ENCODE measurements at places on chromosomes 1 and 21.
A peak's percentile ranks its signal among the peaks of the same experiment; 100 is the strongest.

GRCh38 chr1:241166625-241167024 is 190.4 kb downstream of the RGS7 start:
- DNase-seq, result no peak

DNA sequence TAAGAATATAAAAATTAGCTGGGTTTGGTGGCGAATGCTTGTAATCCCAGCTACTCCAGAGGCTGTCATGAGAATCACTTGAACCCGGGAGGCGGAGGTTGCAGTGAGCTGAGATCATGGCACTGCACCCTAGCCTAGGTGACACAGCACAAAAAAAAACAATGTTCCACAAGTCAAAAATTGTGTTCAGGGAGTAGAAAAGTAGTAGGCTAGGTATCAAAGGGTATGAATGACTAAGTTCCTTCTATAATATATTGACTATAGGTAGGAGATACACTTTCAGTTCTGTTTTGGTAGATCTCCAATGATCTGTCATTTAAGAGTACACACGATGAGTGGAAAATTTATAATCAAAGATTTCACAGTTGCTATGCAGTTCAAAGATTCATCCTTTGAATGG is 16.7 kb downstream of the USP48 start:
- DNase-seq, result no peak

GRCh38 chr1:96387785-96388184 is 333.8 kb upstream of the PTBP2 start:
- DNase-seq, result no peak

DNA sequence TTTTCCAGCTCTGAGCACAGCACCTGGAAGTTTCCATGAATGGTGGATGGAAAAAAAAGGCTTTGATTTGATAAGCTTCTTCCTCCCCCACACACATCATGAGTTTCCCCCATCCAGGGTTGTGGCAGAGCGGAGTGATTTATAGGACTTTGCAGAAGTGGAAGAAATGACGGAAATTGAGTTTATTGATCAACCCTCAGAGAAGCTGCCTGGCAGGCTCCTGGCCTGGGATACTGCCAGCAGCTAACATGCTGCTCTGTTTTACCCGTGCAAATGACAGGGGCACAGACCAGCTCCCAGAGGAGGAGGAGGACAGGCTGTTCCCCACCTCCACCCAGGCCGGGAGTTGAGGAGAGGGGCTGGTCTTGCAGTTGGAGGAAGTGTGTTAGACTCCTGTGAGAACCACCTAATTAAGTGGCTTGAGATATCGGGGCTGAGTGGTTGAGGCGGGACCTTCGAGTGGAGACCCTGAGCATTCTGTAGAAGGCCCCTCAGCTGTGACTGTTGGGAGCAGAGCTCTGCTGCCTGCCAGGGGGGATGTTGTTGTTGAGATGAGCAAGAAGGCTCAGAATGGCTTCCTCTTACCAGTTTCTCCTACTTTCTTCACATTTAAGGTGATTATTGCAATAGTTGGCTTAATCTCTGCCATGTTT is 21.8 kb downstream of the ADORA1 start:
- no peak for DNase-seq

GRCh38 chr1:41360074-41360785 is 1.0 kb upstream of the FOXO6 start:
- DNase-seq, result no peak

DNA sequence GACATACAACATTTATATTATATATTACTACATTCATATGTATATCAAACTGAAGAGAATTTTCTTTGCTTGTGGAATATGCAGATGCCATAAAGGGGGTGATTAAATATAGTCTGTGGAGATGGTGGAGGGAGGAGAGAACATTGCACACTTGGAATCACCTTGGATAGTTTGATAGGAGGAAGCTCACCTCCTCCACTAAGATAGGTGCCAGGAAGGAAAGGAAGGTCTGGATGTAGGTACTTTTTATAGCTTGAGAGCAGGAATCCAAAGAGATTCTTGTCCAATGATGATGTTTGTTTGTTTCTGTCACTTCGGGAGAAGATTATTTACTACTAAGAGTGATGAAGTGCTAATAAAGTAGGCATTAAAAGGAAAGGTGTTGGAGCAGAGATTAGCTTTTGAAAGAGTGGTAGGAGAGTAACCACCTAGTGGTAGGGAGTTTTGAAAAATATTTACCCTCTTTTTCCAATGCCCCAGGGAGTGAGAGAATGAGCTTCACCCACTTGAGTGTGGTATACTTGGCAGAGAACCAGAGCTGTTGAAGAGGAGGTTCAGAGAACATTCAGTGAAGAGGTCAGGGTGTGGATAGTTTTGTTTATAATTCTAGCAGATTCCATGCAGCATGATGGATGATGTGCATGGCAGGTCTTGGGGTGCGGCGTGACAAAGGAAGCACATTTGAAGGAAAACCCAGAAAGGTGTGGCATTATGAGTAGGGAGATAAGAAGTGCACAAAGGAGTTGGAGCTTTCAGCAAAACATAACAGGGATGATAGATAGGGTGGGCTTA is 145.0 kb downstream of the PATJ start:
- DNase-seq, result no peak

DNA sequence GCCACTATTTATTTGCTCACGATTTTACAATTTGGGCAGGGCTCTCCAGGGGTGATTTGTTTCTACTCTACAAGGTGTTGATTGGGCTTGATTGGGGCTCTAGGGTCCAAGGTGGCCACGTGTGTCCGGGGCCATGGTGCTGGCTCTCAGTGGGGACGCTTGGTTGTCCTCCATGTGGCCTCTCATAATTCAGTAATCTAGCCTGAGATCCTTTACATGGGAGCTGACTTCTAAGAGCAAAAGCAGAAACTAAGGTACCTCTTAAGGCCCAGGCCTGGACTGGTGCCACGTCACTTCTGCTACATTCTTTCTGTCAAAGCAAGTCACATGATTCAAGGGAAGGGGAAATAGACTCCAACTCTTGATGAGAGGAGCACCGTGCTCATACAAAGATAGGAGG is 8.1 kb upstream of the PSRC1 start:
- no peak for DNase-seq

- no peak for DNase-seq
Measured at GRCh38 chr1:1259951-1260600, 13.6 kb upstream of the C1QTNF12 start.

DNA sequence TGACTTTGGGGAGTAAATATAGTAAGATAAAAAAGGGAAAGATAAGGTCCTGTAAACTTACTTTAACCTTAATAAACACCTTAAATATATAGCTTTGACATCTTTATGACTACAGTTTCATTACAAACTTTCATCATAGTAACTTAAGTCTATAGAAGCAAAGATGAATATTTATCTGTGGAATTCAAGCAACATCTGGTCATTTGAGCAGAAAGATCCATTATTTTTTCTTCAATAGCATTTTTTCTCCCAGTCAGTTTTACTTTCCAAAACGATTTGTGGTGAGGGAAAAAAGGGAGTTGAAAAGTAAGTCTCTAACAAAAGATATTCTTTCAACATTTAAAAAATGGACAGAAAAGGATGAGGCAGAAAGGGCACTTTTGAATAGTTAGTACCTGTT is 69.0 kb downstream of the HMCN1 start:
- DNase-seq, result no peak

GRCh38 chr1:57845041-57845440 is 421.2 kb upstream of the DAB1 start:
- DNase-seq, result no peak

DNA sequence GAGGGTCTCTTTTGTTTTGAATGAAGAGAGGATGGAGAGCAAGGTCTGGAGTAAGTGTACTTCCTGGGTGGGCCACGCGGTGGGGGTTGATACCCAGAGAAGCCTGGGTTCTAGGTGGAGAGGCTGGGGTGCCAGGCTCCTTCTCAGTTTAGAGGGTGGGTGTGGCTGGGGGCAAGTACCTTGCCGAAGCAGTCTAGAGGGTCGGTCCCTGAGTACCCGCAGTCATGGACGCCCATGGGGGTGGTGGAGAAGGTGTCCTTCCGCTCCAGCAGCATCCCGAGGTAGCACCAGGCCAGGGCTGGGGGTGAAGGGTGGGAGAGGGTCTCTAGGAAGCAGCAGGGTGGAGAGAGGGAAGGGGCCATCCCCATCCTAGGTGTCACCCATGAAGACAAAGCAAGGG is 14.3 kb downstream of the TTC22 start:
- no peak for DNase-seq

- peak; percentile 70 for DNase-seq
Measured at GRCh38 chr21:44930543-44930981, 9.3 kb upstream of the SLX9 start.

GRCh38 chr1:58324558-58324957 is 222.0 kb downstream of the OMA1 start:
- DNase-seq, result no peak

DNA sequence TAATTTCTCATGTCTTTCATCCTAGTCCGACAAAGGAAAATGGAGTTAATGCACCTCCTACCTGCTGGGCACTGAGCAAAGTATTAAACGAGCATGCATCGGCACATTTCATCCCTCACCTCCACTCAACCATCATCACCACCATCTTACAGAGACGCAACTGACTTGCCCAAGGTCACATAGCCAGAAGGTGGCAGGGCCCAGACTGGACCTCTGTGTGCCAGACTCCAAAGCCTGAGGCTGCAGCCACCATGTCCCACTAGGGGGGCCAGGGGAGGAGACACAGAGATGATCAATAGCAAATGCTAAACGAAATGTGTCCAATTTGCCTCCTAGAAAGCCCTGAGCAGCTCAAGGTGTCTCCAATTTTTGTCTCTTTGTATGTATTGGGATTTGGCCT is 163.7 kb upstream of the EDN2 start:
- DNase-seq, result no peak

GRCh38 chr1:183840140-183840539 is 35.2 kb downstream of the RGL1 start:
- DNase-seq, result no peak

GRCh38 chr1:201758499-201759050 is 70.4 kb upstream of the IPO9 start:
- DNase-seq, result no peak

DNA sequence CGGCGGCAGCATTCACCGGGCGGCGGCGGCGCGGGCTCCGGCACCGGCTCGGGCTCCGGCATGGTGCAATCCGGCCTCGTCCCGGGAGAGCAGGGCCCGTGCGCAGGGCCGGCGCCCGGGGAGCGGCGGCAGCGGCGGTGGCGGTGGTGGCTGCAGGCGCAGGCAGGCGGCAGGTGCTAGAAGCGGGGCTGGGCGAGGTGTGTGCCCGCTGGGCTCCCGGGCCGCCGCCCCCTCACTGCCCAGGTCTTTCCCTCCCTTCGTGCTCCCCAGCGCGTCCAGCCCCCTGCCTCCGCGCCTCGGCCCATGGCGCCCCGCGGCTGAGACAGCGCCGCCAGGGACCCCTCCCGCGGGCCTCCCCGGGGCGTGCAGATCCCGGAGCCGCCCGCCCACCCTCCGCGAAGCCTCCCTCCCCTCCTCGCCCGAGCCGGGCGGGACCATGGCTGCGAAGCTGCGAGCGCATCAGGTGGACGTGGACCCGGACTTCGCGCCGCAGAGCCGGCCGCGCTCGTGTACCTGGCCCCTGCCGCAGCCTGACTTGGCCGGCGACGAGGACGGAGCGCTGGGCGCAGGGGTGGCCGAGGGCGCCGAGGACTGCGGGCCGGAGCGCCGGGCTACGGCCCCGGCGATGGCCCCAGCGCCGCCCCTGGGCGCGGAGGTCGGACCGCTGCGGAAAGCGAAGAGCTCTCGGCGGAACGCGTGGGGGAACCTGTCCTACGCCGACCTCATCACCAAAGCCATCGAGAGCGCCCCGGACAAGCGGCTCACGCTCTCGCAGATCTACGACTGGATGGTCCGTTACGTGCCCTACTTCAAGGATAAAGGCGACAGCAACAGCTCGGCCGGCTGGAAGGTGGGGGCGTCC is 492 bp downstream of the FOXO6 start:
- no peak for DNase-seq

- peak; percentile 50 for DNase-seq
Measured at GRCh38 chr1:38586993-38587646, 272.5 kb downstream of the RRAGC start.

GRCh38 chr1:183372586-183373230 is 45.5 kb downstream of the NMNAT2 start:
- DNase-seq, result no peak

GRCh38 chr1:171654942-171655745 is 2.7 kb upstream of the MYOC start:
- peak; percentile 61 for DNase-seq

- no peak for DNase-seq
Measured at GRCh38 chr1:221781102-221781755, 39.3 kb upstream of the DUSP10 start.

GRCh38 chr21:35197992-35198431 is 148.9 kb upstream of the RUNX1 start:
- DNase-seq, result no peak

GRCh38 chr21:45819478-45820170 is 161.9 kb upstream of the COL6A1 start:
- no peak for DNase-seq

GRCh38 chr1:235136111-235136510 is 7.5 kb upstream of the TOMM20 start:
- DNase-seq, result no peak

DNA sequence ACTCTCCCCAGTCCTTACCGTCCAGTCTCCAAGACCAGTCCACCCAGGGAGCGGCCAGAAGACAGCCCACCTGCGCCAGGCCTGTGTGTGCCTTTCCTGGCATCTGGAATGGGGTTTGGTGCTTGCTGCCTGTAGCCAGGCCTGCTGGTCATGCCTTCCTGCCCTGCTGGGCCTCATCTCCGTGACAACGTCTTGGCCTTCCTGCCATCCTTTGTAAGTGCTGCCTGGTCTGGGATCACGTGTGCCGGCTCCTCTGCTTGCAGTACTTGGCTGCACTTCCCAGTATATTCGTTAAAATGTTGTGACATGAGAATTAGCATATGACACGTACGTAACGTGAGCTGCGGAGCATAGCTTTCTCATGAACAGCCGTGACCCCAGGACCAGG is 145.3 kb upstream of the COL6A1 start:
- no peak for DNase-seq

DNA sequence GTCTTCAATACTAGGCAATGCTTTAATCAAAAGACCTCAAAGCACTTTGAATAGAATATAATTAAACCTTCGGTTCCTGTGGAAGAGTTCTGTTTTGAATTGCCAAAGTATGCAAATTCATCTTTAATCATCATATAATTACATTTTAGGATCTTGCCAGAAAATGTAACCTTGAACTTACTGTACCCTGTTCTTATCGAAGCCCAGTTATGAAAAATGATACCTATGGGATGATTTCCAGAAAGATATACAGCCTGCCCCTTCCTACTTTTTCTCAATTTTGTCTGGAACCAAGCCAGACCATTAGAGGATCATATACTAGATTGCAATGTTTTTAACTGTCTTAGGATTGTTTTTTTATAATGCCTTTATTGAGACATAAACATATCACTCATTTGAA is 34.0 kb upstream of the ZNF281 start:
- no peak for DNase-seq

DNA sequence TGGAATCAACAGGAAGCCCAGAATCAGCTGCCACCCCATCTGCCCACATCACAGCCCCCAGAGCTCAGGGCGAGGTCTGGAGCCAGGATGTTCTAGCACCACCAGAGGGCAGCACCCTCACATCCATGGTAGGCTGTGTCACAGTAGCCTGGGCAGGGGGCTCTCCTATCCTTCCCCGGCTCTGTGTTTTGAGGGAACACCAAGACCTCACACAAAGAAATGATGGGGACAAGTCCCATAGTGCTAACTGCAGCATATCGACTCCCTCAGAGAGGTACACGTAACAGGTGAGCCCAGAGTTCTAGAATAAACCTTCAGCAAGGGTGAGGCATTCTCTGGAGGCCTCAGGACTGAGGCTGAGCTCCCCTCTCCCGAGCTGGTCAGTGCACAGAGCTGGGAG is 2.3 kb upstream of the KCNC4 start:
- DNase-seq, result peak; percentile 81
